ENCODE measurements at places on chromosomes 7 and 10.

DNA sequence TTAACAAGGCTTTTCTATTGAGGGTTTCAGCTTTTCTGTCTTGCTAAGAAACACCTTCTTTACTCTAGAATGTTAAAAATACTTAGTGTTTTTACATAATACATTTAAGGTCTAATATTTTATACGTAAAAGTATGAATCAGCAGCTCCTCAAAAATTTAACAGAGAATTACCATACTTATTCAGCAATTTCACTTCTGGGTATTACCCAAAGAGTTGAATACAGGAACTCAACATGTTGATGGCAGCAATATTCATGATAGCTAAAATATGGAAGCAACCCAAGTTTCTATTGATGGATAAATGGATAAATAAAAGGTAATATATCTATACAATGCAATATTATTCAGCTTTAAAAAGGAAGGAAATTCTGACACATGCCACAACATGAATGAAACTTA lies 9.7 kb upstream of the OR13A1 start:
- DNase-seq = no peak

- no peak for DNase-seq
Observed at GRCh38 chr10:110425684-110426293, 71.9 kb upstream of the DUSP5 start.

GRCh38 chr7:77391230-77391629 lies 24.9 kb downstream of the GSAP start:
- DNase-seq = no peak

DNA sequence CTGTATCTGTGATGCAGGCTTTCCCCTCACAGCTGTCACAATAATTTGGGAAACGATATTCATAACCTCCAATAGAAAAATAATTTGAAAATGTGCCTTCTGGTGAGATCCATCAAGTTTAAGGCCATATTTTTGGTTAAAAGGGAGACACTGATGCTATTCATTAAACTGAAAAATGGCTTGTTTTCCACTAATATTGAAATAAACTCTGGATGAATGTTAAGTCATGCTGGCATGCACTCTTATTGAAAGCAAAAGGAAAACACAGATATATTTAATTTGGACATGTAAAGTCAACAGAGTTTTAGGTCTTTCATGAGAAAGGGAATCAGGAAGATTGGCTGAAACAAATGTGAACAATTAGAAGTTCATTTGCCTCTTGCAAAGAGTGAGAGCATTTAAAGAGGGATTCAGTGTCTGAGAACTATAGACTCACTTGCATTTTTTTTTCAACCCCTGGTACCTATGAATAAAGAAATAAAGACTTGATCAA lies 879.2 kb downstream of the LRMDA start:
- no peak for DNase-seq

DNA sequence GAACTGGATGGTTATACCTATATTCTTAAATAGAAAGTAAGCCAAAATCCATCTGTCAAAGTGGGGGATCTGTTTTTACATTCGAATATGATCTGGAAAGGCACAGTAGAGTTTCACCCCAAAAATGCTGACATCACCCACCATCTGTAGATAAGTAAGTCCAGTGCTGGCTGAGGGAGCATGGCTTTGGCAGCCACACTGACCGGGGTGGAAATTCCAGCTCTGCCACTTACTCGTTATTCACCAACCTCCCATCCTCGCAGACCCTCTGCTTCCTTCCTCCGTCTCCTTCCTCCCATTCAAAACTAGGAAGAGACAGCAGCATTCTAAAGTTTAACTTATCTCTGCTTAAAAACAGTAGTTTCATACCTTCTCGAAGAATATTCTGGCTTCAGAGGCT lies 84.9 kb upstream of the GATA3 start:
- DNase-seq = no peak

All from CD4-positive, alpha-beta T cell treated with Interleukin-1 beta for 1 hour (primary cell).